ENCODE measurements at places on chromosomes 12 and 14.

DNA sequence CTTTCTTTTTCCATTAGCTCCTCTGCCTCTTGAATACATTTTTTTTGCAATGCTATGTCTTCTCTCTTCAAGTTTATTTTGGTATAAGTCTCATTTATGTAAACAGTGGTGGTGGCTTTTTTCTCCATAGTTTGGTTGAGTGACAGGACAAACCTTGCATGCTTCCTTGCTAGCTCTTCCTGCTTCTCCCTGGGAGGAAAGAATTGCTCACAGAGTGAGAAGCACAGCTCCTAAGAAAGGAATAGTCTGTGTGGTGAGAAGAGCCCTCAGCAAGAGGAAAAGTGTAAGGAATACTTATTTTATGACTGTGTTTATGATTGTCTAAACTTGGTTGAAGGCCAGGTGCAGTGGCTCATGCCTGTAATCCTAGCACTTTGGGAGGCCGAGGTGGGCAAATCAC, 11.5 kb downstream of the CCDC175 start:
- no peak for DNase-seq

- peak; percentile 53 for DNase-seq
These were observed 165.1 kb downstream of the MON2 start for GRCh38 chr12:62631471-62632410.

DNA sequence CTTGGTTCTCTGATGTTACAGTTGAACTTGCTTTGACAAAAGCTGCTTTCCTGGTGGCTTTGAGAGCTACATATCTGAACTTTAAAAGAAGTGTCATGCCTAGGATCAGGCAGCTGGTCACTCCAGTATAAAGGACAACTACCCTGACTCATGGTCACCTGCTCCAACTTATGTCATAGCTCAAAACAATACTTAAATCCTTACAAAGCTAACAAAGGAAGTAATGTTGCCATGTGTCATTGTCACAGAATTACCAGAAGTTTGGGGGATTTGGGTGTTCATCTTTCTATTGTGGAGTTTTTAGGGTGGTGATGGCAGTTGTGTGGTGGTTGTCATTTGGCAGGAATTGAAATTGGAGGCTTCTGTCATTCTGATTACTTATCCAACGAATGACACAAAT, 1.8 kb upstream of the TCP11L2 start:
- DNase-seq, result no peak

GRCh38 chr14:72723858-72724530, 169.9 kb downstream of the DPF3 start:
- DNase-seq, result no peak

- DNase-seq, result no peak
These were observed 12.7 kb downstream of the ERP29 start for GRCh38 chr12:112025808-112026375.

- no peak for DNase-seq
These were observed 10.2 kb upstream of the KRT5 start for GRCh38 chr12:52530366-52530765.

DNA sequence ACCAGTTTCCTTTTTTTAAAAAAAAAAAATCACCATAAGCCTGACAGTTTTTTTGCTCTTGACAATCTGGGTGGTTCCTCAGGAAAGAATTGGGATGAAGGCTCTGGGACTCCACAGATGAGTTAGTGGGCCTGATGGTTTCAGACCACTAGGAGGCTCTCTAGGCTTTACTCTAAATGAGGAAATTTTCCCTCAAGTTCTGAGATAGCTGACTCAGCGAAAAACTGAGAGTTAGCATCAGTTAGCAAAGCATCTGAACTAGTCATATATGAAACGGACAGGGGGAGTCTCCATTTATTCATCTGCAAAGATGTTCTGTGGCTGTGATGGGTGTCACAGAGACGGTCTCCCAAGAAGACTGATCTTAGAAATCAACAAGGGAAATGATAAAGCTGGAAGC, 314.3 kb upstream of the OR4E1 start:
- DNase-seq, result peak; percentile 10

DNA sequence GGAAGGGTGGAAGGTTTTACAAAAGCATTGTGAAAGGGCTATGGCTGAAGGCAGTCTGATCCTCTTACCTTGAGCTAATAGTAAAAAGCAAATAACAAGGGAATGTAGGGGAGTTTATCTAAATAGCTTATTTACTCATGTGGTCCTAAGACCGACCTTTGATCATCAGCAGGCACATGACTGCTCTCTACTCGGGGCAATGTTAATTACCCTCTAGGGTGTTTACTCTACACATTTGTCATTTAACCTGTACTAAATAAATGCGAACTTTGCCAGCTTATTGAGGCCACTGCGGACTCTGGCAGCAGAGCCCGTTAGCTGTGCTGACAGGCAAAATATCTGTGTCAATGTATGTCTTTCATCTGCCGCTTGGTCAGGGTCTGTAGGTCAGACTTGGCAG, 768.3 kb upstream of the ATXN7L3B start:
- no peak for DNase-seq

- DNase-seq, result no peak
These were observed 108.4 kb downstream of the EXOC5 start for GRCh38 chr14:57160333-57160732.

DNA sequence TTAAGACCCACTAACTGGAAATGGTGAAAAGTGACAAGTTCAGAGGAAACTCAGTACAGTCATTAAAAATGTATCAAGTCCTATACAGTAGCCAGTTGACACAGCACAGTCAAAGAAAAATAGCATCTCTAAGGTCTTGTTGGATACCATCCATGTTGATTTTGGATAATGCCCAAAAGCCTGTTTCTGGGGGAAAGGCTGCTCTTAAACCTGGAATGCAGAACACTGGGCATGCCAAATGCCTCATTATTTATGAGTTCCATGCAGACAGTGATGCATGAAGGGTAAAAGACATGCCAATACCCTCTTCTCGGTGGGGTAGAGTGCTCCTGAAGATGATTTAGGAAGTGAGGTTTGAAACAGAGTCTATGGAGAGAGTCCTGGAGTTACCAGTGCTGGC, 29.6 kb downstream of the KCNK13 start:
- DNase-seq, result peak; percentile 97

- no peak for DNase-seq
These were observed 8.0 kb upstream of the ATF7IP start for GRCh38 chr12:14357486-14357885.

DNA sequence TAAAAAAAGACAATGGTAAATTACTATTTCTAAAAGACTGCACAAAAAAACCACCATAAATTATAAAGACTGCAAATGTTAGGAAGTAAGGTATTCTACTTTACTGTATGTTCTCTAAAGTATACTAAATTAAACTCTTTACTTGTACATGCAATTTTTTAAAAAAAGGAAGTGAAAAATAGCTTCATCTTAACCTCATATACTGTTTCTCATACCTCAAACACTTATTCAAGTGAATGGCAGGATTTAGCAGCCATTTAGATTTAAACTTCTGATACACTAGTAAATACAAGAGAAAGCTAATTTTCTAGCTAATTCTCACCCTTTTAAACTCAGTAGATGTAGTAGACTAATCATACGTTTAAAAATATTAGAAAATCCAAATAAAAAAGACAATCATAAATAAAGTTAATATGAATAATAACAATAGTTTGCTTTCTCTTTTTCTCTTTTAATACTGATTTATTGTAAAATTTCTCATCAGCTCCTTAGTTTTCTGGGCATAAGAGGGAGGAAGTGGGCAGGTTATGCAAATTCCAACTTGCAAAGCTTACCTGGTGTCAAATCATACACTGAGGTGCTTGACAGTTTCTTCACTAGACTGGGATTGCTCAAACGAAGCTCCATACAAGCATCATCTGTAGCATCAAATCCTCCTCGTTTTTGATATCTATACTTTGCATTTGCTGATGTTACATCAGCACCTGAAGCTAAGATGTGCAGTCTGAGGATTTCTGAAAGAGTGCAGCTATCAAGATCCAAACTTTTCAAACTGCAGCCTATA, 71.0 kb upstream of the CFL2 start:
- no peak for DNase-seq

GRCh38 chr12:64452559-64453329, 824 bp downstream of the TBK1 start:
- no peak for DNase-seq

DNA sequence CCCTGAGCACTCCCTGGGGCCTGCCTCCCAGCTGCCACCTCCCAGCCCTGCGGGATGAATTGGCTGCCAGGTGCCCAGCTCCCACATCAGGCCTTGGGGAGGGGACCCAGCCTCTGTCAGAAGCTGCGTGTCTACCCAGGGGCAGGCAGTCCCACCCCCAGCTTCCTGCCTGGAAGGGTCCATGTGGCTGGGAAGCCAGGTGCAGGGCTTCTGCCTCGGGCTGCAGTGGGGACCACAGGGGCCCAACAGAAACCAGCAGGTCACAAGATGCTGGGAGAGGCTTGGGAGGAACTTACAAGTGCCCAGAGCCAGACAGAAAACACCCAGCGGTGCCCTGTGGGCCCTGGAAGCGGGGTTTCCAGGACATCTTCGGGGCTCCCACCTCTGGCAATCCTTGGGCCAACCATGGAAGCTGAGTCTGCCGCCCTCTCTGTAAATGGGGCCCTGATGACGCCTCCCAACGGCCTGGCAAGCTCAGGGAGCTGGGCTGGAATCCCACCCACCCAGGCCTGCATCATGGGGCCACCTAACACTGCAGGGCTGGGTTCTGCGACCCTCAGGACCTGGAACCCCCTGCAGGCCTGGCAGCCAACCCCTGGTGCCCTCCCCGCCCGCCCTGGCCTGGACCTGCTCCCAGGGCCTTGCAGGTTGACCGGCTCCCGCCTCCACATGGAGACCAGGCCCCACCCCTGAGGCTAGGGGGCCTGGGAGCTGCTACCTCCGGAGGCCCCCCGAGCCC, 36.6 kb downstream of the CCNK start:
- no peak for DNase-seq

DNA sequence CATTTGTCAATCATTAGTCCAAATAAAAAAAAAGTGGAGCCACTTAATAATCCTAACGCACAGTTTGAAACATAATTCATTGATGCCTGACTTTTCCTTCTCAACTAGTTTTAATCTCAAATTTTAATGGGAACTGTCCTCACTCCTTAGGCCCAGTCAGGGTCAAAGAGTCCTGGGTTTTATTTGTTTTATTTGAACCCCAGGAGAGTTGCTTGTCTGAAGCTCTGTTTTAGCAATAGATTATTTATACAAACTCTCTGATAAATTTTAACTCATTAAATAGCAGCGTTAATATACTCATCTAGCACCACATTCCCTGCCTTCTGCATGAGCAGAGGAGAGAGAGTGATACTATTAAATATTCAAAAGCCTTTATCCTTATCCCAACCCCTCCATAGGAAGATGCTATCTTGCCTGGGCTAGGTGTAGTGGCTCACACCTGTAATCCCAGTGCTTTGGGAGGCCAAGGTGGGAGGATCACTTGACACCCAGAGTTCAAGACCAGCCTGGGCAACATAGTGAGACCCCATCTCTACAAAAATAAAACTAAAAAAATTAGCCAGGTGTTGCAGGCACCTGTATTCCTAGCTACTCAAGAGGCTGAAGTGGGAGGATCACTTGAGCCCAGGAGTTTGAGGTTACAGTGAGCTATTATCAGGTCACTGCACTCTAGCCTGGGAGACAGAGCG, 14.5 kb upstream of the DUSP6 start:
- no peak for DNase-seq

- DNase-seq, result no peak
These were observed 34.6 kb downstream of the FIGNL2 start for GRCh38 chr12:51813931-51814310.

- DNase-seq, result peak; percentile 72
These were observed 12.5 kb upstream of the FOXN3 start for GRCh38 chr14:89429199-89430181.

- no peak for DNase-seq
These were observed 6.3 kb downstream of the GPHN start for GRCh38 chr14:66514213-66514612.

DNA sequence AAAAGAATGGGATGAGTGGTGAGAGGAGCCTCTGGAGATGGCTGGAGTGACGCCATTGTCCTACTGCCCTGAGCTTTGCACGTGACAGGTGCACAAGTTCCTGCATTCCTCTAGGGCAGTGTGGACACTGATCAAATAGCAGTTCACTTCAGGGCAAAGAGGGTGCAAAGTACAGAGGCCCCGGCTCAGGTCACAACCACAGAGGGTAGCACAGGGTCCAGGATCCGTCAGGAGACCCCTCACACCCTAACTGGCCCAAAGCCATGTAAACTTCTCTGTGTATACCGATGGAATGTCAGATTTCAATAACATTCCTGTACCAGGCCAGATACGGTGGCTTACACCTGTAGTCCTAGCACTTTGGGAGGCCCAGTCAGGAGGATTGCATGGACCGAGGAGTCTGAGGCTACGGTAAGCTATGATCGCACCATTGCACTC, 10.4 kb upstream of the FBLN5 start:
- DNase-seq, result no peak

DNA sequence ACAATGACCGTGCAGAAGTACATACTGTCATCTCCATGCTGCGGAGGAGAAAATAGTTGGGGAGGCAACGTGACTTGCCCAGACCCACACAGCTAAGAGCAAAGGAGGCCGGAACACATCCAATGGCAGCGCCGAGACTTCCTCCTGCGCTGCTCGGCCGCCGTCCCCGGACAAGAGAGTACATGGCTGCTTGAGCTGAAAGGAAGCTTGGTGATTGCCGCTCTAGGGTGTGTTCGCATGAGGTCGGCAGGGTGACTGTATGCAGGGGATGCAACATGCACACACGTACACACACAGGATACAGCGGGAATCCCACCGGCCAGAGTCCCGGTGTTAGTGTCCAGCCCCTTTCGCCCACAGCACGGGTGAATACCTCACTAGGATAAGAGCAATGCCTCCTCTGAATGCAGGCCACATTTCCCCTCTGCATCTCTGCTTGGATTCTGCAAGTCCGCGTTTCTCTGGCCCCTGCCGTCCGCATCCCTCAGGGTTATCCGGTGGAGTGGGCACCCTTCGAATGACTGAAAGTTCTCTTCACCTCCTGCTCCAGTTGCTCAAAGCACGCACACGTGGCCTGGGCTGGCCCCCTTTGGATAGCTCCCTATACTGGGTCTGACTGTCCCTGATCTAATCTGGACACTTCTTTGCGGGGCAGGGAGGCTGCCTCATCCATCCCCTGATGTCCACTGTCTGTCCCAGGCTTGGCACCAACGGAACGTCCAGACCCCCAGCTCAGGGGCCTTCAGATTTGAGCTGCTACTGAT, 78.8 kb downstream of the GSC start:
- no peak for DNase-seq

DNA sequence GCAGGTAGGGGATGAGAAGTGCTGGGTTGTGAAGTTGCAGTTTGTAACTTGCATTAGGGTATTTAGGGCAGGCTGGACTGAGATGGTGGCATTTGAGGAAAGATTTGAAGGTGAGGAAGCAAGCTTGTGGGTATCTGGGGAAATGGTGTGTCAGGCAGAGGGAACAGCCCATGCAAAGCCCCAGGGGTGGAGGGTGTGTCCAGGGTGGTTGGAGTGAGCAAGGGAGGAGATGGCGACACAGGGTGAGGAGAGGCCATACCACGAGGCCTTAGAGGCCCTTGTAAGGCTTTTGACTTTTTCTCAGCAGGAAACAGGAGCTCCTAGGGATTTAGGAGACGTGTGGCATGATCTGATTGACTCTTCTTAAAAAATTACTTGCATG, 136.9 kb downstream of the NUAK1 start:
- DNase-seq, result no peak

DNA sequence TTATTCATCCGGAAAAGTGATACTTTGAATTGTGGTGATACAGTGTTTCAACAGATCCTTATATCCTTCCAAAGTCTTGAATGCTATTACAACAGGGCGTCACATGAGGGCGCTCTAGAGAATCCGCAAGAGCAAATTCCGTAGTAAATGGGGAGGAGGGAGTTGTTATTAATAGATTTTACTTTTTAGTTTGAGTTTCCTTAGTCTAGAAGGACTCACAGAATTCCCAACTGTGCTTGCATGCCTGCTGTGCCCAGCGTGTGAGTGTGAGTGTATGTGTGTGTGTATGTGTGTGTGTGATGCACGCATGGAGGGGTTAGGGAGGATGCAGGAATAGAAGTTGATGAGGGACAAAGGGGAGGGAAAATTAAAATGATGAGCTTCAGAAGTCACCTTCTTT, 375.3 kb downstream of the C12orf75 start:
- DNase-seq, result peak; percentile 38
